ENCODE measurements at places on chromosomes 1 and 21. TPM values are rescaled to one million over a fixed set of nuclear protein-coding genes. Genes with fewer than 3 reads are reported as not detected.

GRCh38 chr1:183245357-183245756 is 59.3 kb downstream of the LAMC2 start:
- no peak for DNase-seq

DNA sequence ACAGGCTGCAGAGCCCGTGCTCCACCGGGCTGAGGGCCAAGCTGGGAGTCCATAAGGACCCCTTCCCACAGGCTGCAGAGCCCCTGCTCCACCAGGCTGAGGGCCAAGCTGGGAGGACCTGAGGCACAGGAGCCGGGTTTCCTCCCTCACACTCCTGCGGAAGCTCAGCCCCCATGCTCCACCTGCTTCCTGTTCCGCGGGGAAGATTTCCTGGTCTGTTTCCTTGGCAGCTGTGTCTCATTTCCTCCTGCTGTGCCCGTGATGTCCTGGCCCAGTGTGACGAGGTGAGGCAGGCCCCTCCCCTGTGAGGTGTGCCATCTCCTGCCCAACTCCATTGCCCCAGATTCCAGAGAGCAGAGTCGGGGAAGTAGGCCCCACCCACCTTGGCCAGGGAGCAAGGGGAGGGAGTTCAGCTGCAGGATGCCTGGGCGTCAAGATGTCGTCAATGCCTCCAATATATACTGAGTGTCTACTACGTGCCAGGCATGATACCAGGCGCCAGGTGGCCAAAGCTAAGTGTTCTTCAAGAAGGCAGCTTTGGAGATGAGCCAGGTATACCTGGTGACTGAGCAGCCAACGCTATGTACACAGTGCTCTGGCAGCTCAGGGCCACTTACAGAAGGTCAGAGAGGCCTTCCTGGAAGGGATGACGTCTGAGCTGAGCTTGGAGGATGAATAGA is 58.8 kb downstream of the NAV1 start:
- DNase-seq, result peak; percentile 67

GRCh38 chr1:186943891-186944686 is 115.3 kb downstream of the PLA2G4A start:
- DNase-seq, result no peak

GRCh38 chr1:183349201-183349711 is 68.9 kb downstream of the NMNAT2 start:
- DNase-seq, result no peak

Gene KRTAP10-4
- not detected for total RNA-seq

GRCh38 chr1:228812961-228813360 is 77.7 kb downstream of the RHOU start:
- no peak for DNase-seq

- no peak for DNase-seq
Observed at GRCh38 chr21:17334484-17334883, 178.4 kb upstream of the CXADR start.

GRCh38 chr1:67316918-67317317 is 9.2 kb downstream of the IL12RB2 start:
- no peak for DNase-seq

Gene RAB3B
- total RNA-seq, result 2.2 TPM

Gene CADM3
- total RNA-seq, result 0.57 TPM

DNA sequence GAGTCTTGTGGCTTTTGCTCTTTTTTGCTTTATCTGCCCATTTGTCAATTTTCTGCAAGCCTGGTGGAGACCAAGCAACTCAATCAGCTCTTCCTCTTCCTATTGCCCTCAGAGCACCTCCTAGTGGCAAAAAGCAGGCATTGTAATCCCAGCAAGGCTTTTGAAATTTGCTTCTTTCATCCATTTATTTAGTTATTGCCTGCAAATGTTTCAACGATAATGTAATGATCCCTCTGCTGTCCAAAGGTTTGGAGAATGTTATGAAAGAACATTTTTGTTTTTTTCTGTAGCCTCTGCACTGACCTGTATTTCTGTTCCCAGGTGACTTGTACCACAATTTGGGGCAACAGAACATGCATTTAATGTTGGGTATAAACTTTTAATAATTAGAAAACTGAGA is 127.8 kb downstream of the GABPA start:
- DNase-seq, result peak; percentile 26

DNA sequence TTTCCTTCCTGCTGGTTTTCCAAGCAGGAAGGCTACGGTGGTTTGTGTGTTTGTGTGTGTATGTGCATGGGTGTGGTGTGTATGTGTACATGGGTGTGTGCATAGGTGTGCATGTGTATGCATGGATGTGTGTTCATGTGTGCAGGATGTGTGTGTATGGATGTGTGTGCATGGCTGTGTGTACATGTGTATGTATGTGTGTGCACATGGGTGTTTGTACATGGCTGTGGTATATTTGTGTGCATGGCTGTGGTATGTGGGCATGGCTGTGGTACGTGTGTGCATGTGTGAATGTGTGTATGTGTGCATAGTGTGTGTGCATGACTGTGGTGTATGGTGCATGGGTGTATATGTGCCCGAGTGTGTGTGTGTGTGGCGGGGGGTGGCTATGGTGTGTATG is 12.3 kb downstream of the C1orf94 start:
- no peak for DNase-seq

- DNase-seq, result no peak
Observed at GRCh38 chr1:224181453-224181810, 1.6 kb upstream of the DEGS1 start.

- peak; percentile 65 for DNase-seq
Observed at GRCh38 chr1:78834201-78834741, 172.3 kb downstream of the ADGRL4 start.

GRCh38 chr1:178944729-178945128 is 73.9 kb upstream of the ANGPTL1 start:
- DNase-seq, result no peak

GRCh38 chr1:147824798-147825197 is 64.4 kb upstream of the GJA5 start:
- DNase-seq, result no peak

Gene ATP6V1G3
- total RNA-seq, result not detected

- DNase-seq, result peak; percentile 67
Observed at GRCh38 chr21:36282568-36283230, 37.3 kb upstream of the MORC3 start.

- DNase-seq, result no peak
Observed at GRCh38 chr1:206012086-206012859, 9.1 kb upstream of the RAB7B start.

DNA sequence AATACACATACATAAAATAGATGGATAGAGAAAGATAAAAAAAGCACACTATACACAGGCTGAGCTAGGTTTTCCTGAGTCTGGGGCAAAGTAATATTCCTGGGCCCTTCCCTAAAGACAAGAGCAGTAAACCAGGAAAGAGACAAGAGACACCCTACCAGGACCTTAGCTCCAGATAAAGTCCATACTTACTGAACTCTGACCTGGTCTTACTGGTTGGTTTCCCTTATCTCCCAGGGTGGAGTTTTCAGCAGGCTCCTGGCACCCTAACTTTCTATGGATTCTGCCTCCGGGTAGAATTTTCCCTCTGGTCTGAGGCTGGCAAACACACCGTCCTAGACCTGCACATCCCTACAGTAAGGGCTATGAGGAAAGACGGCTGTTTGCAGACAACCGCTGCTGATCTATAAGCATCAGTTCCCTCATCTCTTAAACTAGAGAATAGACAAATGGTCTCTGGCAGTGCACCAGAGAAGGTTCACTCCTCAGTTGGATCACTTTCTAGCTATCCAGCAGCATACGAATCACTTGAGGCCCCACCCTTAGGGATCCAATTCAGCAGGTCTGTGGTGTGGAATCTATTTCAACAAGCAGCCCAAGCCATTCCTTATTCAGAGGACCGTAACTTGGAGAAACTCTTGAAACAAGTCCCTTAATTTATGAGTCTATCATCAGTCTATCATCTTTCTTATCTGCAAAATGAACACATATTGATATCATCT is 52.0 kb downstream of the ARHGEF11 start:
- no peak for DNase-seq

GRCh38 chr1:154873321-154873950 is 3.4 kb upstream of the KCNN3 start:
- DNase-seq, result no peak

DNA sequence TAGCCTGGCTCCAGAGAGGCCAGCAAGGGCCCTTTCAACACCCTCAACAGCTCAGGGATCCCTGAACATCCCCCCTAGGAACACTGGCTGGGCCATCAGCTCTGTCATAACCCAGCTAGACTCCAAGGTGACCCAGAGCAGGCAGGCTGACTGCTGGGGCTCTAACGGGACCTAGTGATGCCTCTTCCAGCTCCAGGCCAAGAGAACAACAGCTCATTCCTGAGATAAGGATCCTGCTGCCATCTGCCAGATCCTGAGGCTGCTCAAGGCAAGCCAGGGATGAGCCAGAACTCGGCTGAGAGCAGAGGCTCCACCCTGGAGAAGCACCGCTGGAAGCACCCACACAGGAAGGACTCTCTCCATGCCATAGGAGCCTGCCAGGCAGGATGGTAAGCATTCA is 2.0 kb downstream of the VSIG8 start:
- no peak for DNase-seq

DNA sequence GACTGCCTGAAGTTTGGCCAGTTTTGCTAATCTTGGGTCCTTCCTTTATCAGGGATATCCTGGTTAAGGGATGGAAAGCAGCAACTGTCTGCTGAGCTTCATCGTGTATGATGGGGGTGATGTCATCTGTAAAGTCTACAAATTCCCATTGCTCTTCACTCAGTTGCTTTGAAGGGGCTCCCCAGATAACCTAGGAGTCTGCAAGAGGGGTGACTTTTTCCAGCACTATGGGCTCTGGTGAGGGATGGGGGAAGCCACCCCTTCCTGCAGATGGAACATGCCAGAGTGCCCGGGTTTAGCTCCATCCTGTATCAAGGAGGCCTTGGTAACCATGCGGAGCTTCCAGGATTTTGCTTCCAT is 28.4 kb downstream of the EDARADD start:
- DNase-seq, result no peak

Gene SPATA17
- total RNA-seq, result 1.7 TPM

DNA sequence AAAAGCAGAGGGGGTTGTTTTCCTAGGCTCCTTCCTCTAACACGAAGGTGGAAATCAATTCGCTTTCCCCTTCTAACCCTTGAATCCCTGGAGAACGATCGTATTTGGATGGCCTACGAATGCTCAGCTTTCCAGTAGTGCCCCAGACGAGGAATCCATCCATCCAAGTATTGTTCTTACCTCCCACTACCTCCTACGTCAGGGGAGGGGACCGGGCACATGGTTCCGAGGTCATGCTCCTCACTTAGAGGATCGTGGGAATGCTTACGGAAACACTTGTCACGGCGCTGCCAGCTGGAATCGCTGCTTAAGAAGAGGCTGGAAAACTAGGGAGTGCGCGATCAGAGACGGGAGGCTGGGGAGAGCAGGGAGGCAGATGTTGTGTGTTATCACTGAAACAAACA is 47.4 kb downstream of the CAPZB start:
- DNase-seq, result no peak

DNA sequence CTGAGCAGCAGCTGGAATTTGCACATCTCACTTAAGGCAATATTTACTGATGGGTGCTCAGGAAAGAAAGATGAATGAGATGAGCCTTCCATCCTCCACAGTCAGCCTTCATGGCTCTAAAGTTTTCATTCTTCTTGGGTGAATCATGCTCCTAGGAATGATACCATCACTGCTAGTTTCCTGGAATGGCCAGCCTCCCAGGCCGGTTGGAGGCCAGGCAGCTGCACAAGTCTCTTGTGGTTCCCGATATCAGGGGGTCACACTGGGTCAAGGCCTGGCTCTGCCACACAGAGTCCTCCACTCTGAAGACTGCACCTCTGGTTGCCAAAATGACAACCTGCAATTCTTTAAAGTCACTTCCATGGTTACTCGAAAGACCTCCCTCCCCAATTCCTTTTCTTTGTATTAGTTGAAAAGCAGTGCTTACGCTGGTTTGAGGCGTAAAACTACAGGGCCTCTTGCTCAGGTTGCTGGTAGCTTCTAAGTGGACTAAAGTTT is 46.2 kb upstream of the PALMD start:
- DNase-seq, result peak; percentile 96

- DNase-seq, result no peak
Observed at GRCh38 chr1:110481968-110482623, 31.1 kb downstream of the PROK1 start.

- DNase-seq, result no peak
Observed at GRCh38 chr1:201760516-201760915, 68.4 kb upstream of the IPO9 start.

DNA sequence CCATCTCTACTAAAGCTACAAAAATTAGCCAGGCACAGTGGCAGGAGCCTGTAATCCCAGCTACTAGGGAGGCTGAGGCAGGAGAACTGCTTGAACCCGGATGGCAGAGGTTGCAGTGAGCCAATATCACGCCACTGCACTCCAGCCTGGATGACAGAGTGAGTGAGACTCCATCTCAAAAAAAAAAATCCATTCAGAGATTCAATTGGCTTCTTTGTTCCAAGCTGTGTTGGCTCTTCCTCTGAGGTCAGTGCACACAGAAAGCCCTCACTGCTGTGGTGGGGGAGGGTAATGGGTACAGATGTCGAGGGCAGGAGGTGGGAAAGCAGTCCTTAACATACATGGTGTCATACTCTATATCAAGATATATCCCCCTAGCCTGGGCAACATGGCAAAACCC is 14.7 kb downstream of the TIE1 start:
- DNase-seq, result no peak

Gene RBP7
- not detected for total RNA-seq

- DNase-seq, result no peak
Observed at GRCh38 chr1:174072581-174072980, 50.4 kb upstream of the RC3H1 start.

Gene NCDN
- total RNA-seq, result 26.4 TPM

GRCh38 chr21:35614396-35614921 is 445.9 kb downstream of the SETD4 start:
- DNase-seq, result peak; percentile 76

All from Daoy (cell line).